ENCODE measurements at places on chromosomes 1 and 21. TPM values are rescaled to one million over a fixed set of nuclear protein-coding genes. Genes with fewer than 3 reads are reported as not detected.

Gene AMY2A
- total RNA-seq: 1.7 TPM

Gene RIMKLA
- total RNA-seq: 3.8 TPM

Gene REN
- not detected for total RNA-seq

Gene VCAM1
- total RNA-seq: 6.4 TPM

Gene S100A9
- total RNA-seq: 199 TPM

Gene SIPA1L2
- 57.1 TPM for total RNA-seq

Gene PLA2G2D
- not detected for total RNA-seq

Gene FYB2
- total RNA-seq: 0.39 TPM

Gene KCNJ15
- total RNA-seq: 1.3 TPM

Gene CTSS
- 33.2 TPM for total RNA-seq

Gene SLC1A7
- 0.71 TPM for total RNA-seq

Gene RHBDL2
- total RNA-seq: not detected

Gene NUP210L
- total RNA-seq: 0.28 TPM

Gene CD53
- total RNA-seq: 7.0 TPM

Gene MAP3K6
- 31.3 TPM for total RNA-seq

Gene GCSAML
- total RNA-seq: not detected

DNA sequence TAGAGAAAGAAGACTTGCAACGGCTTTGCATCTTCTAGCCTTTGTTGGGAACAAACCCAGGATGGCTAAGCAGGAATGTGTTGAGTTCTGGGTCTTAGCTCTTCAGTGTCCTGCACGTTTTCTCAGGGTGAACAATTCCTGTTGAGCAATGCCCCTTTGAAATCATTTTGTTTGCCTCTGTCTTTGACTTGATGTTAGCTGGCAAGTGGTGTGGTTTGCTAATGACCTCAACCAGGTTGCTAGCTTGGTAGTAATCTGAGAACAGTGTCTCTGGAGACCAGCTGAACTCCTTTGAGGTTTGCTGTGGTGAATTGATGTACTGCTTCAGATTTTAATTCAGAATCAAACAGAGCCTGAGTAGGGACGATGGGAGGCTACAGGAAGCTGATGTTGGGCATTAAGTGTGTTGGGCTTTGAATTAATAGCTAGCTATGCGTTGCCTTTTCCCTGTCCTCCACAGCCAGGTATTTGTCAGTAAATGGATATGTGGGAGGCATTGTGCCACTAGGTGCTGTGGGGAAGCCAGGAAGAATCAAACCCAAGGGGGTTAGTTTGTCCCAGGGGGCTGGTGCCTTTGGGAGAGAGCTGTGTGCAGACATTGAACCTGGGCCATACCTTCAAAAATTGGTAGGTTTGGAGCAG lies 23.3 kb upstream of the SRSF10 start:
- no peak for DNase-seq

- no peak for DNase-seq
Observed at GRCh38 chr1:67897270-67897949, 64.1 kb upstream of the GNG12 start.

DNA sequence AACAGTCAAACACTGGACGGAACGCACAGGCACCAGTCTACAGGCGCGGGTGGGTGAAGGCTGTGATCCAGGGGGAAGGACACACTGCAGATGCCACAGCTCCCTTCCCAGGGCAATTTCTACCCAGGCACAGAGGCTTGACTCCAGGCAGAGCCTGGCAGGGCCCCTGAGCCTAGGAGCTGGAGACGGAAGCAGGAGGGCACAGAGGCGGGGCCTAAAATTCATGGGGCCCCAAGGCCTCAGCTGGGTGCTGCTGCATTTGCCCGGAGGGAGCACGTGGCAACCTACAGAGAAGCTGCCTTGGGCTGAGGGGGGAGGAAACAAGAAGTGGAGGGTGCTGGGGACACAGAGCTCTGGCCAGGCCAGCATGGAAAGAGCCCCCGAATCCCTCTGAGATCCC lies 41.2 kb downstream of the UBE2G2 start:
- no peak for DNase-seq

- no peak for DNase-seq
Observed at GRCh38 chr1:61269602-61270001, 187.2 kb downstream of the NFIA start.

- DNase-seq: no peak
Observed at GRCh38 chr1:9537863-9538668, 1.2 kb upstream of the SLC25A33 start.

- DNase-seq: no peak
Observed at GRCh38 chr1:33050221-33051076, 13.8 kb upstream of the AK2 start.

DNA sequence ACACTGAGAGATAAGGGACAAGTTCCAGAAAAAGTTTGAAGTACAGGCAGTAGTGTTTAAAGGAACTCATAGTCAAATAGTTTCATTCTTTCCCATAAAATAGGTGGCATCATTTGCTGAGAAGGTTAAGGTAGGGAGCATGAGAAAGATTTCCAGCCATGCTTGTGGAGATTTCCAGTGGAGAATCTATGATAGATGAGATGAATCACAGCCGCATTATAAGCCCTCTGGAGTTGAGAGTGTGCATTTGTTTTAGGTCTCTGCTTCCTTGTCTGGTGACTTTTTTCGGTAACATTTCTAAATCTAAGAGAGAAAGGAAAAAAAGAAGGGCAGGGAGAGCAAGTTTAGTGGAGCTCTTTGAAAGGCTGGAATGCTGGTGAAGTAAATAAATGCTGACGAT lies 108.7 kb downstream of the DISP1 start:
- no peak for DNase-seq

DNA sequence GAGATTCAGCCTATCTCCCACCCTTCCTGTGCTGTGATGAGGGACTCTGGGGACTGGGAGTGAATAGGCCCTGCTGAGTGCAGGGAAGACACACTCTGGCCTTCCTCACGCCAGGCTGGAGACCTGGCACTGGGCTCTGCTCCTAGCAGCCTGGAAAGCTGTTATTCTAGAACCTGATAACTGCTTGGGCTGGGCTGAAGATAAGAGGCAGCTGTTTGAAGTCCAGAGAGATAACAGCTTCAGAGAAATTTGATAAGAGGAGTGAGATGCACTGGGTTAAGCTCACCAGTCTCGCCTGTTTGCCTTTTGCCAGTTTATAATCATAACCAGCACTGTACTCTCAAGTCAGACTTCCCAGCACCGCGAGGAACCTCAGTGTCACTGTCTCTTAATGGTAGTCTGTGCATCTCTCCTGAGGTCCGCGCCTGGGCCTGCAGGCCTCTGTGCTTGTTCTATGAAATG lies 46.6 kb upstream of the GPR37L1 start:
- no peak for DNase-seq

- no peak for DNase-seq
Observed at GRCh38 chr21:42388740-42389448, 7.0 kb downstream of the TMPRSS3 start.

GRCh38 chr21:45880097-45881068 lies 101.2 kb upstream of the COL6A1 start:
- no peak for DNase-seq

GRCh38 chr1:179973198-179974110 lies 18.8 kb downstream of the CEP350 start:
- no peak for DNase-seq

DNA sequence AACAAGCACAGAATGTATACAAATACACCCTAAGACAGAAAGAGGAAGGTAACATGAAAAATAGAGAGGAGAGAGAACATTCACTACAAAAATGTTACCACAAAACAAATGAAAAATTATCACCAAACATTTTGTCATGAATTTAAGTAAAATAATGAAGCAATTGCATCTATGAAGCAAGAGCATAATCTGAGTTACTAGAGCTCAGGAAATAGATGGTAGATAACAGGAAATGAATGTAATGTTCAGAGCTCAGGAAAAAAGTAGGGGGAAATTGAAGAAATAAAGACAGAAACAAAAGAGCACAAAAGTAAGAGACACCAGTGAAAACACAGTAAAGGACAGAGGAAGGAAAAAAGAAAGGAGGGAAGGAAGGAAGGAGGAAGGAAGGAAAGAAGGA lies 19.4 kb downstream of the SEC16B start:
- DNase-seq: no peak

DNA sequence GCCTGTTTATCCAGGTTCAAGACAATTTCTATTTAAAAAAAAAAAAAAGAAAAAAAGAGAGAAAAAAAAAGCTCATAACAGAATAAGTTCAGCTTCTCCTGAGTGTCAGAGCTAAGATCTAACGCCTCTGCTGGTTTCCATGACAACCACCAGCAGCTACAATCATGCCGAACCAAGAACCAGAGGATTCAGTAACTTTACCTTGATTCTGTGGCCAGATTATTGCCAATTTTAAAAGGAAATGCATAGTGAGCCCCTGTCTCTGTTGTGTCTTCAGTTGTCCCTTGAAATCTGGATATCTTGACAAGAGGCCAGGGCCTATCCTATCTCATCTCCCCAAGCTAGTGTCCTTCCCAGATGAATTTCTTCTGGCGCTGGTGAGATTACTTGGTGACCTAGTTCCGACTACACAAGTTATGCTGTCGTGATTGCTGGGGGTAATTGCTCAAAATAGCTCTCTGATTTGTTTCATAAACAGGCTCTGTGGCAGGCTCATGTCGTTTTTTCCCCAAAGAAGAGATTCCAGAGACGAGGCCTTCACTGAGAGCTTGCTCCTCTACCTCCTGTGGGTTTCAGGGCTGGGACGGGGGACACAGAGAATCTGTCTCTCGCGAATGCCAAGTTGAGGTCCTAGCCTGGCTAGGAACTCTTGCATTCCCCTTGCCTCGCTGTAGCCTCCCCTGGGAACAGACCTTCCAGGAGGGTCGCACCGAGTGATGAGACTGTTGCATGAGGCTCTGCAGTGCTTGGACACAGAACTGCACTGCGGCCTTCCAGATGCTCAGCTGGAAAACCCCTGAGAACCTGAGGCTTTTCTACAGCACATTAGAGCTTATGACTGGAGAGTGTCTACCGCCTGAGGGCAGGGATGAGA lies 32.4 kb upstream of the SCCPDH start:
- DNase-seq: no peak

- DNase-seq: no peak
Observed at GRCh38 chr1:53049574-53049967, 12.4 kb upstream of the PODN start.

DNA sequence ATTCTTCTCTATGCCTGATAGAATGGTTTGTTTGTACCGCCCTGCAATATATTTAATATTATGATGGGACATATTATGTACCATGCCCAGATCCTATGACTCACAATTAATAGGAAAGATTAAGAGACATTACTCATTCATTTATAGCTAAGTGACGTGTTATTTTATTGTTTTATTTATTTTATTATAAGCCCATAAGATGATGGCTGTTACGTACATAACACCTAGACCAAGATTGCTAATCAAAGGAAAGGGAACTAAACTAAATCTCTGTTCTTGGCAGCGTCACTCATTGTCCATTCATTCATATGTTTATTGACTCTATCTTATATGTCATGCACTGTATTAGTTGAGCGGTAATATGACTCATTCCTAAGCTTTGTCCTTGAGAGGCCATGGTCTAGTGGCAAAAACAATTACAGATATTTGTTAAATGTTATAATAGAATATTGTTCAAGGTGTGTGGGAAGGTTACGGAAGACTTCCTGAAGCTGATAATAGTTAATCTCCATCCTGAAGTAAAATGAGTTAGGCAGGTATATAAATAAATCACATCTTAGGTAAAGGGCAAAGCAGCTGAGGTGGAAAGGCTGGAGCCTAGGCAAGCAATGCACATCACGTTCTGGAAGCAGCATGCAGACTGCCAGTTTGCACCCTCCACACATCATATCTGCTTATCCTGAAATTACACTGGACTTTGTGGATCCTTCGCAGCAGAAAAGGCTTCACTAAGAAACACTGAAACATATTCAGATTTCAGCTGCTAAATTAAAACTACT lies 16.6 kb upstream of the CD55 start:
- DNase-seq: no peak

- no peak for DNase-seq
Observed at GRCh38 chr1:67323087-67323486, 15.4 kb downstream of the IL12RB2 start.

- DNase-seq: no peak
Observed at GRCh38 chr1:242184955-242185354, 186.1 kb upstream of the MAP1LC3C start.

- no peak for DNase-seq
Observed at GRCh38 chr1:8217011-8217711, 100.8 kb upstream of the SLC45A1 start.

DNA sequence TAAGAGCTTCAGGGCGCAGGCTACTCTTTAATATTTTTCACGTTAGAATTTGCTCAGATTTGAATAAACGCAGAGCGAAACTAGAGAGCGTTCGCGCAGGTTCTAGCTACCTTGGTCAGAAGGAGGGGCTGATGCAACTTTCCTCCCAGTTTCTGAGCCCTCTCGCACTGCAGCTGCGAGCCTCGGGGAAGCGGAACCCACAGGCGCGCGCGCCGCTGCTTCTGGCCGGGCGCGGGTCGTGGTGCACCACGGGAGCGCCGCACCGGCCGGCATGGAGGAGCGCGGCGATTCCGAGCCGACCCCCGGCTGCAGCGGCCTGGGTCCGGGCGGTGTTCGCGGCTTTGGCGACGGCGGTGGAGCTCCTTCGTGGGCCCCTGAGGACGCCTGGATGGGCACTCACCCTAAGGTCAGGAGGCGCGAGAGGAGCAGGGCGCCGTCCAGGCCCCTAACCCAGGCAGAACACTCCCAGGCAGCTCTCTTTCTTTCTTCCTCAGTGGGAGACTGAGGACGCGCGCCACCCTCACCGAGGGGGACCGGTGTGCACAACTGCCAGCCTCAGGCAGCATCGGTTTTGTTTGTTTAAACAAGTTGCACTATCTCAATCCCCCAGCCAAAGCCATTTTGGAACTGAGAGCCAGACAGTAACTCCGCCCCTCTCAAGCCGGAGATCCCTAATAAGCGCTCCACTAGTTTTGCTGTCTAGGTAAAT lies at the start of gene TSEN15:
TSS of gene TSEN15 (plus strand) at position 246 of the 709 bp plus-strand sequence. CDS start at position 272, 26 bp downstream.
- DNase-seq: peak; percentile 78

- no peak for DNase-seq
Observed at GRCh38 chr21:13937236-13937635, 273.5 kb downstream of the LIPI start.

GRCh38 chr1:214990619-214991018 lies 91.9 kb upstream of the KCNK2 start:
- no peak for DNase-seq

DNA sequence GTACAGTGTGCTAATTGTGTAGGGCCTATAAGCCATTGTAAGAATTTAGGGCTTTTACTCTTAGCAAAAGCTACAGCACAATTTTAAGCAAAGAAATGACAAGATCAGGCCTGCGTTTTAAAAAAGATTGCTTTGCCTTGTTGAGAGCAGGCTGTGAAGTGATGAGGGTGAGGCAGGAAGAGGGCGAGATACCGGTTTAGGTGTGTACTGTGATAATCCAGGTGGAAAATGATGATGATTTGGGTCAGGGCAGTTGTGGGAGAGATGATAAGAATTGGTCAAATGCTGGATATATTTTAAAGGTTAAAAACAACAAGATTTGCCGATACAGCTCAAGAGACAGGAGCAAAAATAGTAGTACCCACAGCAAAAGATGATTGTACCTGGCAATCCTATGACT lies 72.0 kb downstream of the SWT1 start:
- no peak for DNase-seq

GRCh38 chr1:101567582-101568189 lies 330.9 kb downstream of the S1PR1 start:
- no peak for DNase-seq

- DNase-seq: no peak
Observed at GRCh38 chr1:245860657-245861544, 646.2 kb downstream of the SMYD3 start.

GRCh38 chr1:224054611-224055010 lies 59.3 kb upstream of the FBXO28 start:
- DNase-seq: no peak

All from right atrium auricular region (tissue), 2 donors.